ENCODE measurements at places on chromosomes 1 and 21.

- no peak for DNase-seq
Measured at GRCh38 chr1:204198348-204199340, 2.4 kb upstream of the KISS1 start.

GRCh38 chr1:214107322-214108096 lies 119.7 kb downstream of the PROX1 start:
- no peak for DNase-seq

- no peak for DNase-seq
Measured at GRCh38 chr1:234848972-234849649, 239.1 kb upstream of the IRF2BP2 start.

GRCh38 chr1:199243423-199244061 lies 604.7 kb downstream of the PTPRC start:
- peak; percentile 35 for DNase-seq

DNA sequence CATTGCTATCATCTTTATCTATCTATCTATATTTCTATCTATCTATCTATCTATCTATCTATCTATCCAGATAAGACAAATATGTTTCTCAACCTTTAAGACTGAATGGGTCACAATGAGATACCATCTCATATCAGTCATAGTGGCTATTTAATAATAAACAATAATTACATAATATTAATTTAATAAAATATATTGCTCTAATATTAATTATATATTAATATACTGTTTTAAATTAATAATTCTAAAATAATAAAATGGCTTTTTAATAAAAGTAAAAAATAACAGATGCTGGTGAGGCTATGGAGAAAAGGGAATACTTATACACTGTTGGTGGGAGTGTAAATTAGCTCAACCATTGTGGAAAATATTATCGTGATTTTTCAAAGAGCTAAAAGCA lies 13.0 kb upstream of the PLPPR4 start:
- no peak for DNase-seq

GRCh38 chr1:41876576-41877445 lies 41.9 kb downstream of the HIVEP3 start:
- no peak for DNase-seq

GRCh38 chr1:228430243-228430642 lies 13.6 kb upstream of the TRIM17 start:
- no peak for DNase-seq

- DNase-seq, result no peak
Measured at GRCh38 chr1:50333595-50333974, 89.7 kb downstream of the DMRTA2 start.

DNA sequence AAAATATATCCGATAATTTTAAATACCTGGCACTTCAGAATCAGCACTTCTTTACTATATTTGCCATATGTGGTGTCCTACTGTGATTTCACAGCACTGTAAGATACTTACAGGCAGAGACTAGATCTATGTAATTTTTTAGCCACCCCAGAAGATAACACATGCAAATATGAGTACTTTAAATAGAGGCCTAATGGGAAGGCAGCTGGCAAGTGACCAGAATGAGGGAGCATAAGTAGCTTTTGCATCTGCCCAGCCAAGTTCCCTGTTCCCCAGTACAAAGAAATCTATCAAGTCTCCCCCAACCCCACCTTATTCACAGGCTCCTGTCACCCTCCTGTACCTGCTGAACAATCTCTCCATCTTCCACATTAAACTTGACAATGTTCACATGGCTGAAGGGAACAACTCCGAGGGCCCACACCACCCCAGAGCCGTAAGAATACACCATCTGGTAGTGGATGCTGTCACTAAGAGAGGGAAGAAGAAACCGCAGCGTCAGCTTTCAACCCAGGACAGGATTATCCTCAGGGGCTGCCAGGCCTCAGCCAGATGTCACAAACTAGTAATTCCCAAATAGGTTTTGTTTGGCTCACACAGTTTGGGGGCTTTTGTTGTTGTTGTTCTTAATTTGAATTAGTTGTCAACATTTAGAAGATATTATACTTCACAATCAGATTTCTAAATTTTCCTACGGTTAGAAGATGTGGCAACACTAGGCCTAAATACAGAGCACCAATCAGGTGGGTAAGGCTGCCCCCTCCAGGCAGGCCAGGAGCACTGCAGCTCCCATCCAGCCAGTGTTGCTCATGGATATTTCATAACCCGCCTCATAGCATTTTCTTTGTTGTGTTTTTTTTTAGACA lies 10.4 kb downstream of the EMC1 start:
- peak; percentile 25 for DNase-seq

DNA sequence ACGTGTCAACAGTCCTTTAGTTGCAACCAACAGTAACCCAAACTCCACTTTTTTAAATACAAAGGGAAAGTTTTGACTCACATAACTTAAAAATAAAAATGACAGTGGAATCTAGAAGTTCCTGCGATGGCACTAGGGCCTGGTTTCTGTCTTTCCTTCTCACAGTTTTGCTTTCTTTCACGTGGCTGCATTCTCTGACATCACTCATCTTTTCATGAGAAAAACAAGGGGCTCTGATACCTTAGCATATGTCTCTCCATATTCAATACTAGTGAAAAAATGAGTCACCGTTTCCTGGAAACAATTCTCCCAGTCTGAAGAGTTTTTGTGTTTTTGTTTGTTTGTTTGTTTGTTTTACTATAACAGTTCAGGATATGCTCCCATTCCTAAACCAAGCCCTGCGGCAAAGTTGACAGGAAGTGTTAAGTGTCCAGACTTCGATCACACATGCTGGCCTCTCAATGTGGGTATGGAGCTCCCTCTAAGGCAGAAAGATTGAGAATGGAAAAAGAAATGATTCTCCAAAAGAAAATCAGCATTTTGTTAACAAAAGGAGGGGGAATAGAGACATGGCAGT lies 483.3 kb downstream of the TTLL7 start:
- no peak for DNase-seq

DNA sequence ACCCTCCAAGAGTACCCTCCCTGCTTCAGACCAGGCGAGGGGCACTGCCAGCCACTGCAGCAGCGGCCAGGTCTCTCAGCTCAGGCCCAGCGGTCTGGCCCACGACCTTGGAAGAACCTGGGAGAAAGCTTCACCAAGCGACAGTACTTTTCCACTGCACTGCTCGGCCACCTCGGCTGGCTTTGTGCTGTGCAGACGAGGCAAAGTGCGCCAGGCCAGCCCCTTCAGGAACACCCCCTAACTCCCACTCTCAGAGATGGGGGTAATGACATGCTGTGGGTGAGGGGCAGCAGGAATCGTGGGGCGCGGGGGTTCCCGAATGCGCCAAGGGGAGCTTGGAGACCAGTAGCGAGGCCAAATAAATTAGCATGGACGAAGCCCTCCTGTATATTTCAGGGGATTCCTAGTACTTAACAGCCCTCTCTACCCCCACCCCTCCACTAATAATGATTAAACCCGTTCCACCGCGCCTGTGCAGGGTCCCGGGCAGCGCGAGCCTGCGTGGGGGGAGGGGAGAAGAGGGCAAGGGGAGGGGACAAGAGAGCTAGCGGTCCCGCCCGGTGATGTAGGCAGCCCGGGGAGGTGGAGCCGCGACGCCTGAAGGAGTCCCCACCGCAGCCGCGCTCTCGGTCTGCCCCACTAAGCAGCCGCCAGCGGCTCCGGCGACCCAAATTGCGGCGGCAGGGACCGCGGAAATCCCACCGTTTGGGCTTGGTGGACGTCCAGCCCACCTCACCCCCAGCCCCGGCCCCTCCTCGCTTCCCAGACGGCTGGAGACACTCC lies at the start of gene FAM43B:
TSS of gene FAM43B (plus strand) at position 629 of the 783 bp plus-strand sequence. CDS start 401 bp downstream, outside the sequence.
- no peak for DNase-seq

DNA sequence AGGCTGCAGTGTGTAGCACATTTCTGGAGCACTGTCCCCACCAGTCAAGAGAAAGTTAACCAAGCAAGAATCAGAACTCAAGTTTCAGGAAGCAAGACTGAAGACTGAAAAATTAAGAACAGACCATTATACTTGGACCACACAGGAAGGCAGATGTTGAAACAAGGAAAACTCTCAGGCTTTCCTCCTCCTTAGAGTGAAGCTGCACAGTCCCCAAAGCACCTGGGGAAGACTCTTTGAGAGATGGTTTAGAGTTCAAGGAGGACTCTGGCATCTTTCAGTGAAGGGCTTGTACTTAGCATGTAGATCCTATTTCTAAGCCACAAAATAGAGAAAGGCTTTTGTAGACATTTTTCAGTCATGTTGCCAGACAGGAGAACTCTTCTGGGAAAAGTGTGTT lies 113.7 kb upstream of the KCTD3 start:
- no peak for DNase-seq

DNA sequence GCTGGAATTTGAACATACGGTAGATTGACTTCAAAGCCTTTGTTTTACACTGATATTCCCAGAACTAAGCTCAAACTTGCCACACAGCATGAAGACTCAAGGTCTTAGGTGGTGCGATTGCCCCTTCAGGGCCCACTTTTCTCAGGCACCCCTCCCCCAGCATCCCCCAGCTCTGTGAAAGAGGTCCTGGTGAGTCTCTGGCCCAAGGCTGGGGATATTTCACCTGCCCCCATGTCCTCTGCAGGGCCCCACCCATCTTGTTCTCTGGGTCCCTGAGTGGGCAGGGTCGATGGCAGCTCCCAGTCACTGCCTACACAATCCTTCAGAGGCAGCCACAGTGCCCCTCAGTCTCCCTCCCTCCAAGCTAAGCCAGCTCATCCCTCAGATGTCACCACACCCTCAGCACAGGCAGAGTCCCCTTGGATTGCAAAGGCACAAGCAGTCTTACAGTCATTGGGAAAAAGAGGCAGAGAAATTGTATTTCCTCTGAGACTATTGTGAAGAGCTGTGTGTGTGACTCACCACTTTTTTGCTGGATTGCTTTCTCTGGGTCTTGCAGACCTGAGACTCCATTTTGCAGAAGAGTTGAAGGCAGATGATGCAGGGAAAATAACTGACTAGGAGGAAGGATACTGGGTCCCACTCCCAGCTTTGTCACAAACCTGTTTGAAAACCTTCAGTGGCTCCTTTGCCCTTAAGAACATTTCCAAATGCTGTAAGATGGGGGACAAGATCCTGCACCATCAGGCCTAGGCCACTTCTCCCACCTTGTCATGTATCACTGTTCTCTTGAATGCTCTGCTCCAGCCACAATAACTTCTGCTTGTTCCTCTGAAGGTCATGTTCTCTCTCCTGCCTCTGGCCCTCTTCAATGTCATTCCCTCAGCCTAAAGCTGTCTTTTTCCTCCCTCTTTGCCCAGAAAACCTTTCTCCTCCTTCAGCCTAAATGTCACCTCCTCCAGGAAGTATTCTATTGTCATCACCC lies 119.1 kb upstream of the GRIK3 start:
- no peak for DNase-seq

DNA sequence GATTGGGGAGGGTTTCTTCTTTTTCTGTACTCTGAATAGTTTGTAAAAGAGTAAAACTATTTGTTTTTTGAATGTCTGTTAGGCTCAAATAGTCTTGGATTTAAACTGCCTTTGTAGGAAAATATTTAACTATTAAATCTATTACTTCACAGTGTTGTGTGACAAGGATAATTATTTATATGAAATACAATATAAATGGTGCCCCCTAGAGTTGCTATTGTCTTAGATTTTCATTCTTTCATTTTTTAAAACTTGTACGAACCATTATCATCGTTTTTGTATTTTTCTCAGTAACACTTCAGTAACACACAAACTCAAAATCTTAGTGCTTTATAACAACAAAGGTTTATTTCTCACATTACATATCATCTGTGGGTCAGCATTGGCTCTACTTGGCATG lies 37.4 kb downstream of the C1orf185 start:
- no peak for DNase-seq

DNA sequence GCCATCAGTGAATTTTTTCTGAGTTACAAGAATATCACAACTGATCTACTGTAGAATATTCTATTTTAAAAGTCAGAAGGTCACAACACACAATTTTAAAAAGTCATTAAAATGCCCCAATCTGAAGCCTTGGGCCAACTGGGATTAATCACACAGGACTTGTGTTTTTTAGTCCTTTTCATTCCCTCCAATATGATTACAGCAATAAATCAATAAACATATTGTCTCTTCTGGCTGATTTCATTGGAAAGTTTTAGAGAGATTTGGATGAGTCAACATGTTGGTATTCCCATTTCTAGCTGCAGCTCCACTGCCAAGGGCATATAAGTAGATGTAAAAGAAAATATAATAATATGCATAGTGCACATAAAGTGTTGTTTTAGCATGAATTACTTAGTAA lies 85.8 kb downstream of the NIBAN1 start:
- no peak for DNase-seq
